ENCODE measurements at places on chromosomes 7 and 10.
A peak's percentile ranks its signal among the peaks of the same experiment; 100 is the strongest.

DNA sequence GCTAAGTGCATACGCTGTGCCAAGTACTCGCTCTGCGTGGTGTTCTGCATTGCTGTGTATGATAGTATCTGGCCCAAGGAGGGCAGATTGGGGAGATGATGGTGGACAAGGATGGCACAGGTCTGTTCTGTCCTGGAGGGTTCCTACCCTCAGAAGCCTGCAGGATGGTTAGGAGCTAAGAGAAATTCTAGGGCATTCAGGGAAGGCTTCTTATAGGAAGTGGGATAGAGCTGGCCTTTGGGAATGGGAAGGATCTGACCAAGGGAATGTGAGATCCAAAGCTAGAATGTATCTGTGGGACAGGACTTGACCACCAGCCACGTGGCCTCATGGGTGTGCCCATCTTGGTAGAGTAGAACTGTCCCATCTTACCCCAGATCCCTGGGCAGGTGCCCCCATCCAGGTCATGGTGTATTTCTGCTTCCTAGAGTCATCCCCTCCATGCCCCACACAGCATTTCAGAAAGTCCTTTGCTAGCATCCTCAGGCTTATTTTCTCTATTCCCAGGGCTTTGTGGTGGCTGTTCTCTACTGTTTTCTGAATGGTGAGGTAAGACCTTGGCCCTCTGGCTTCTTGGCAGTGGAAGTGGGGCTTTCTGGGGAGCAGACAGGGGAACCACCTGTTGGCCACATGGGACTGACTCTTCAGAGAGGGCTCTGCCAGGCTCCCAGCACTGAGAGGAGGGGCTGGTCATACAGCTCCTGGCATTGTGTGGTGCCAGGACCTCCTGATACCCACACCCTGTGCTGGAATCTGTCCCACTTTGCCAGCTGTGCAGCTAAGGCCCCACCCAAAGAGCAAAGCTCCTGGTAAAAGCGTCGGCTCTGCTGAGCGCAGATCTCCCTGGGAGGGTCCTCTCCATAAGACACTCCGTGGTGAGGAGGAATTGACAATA, 52.5 kb downstream of the ADCYAP1R1 start:
- DNase-seq = no peak

DNA sequence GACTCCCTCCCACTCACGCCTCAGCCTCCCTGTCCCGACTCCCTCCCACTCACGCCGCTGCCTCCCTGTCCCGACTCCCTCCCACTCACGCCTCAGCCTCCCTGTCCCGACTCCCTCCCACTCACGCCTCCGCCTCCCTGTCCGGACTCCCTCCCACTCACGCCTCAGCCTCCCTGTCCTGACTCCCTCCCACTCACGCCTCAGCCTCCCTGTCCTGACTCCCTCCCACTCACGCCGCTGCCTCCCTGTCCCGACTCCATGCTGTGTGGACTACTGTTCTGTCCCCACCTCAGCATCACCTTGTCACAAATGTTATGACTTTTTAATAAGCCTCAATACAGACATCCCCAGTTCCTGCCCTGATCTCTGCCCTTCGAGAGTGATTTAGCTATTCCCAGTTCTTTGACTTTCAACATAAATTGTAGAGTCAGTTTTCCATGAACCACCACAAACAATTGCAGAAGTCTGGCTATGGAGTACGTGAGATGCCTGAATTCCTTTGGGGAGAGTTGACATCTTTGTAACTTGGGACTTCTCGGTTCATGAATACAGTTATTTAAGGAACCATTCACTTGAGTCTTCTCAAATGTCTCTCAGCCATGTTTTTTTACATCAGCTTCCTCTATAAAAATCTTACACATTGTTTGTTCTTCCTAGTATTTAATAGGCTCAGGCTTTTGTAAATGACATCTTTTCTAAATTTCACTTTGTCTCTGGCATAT, 71.9 kb downstream of the FOXL3 start:
- DNase-seq = no peak

DNA sequence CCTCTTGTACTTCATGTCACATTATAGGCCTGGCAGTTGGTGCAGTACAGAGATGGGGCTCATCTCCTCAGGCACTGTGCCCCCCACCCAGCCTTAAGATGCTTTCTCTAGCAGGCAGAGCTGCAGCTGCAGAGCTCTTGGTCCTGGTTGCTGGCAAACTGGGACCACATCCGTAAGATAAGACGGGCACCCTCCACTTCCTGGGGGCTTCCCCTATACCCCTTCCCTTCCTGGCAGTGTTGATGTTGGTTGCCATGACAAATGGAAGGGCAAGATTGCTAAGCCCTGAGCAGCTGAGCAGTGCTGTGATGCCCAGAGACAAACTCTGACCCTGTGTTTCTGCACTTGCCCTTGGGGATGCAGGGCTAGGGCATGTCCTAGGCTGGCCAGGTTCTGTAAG, 103.4 kb upstream of the ANLN start:
- DNase-seq = no peak

- no peak for DNase-seq
These were observed 163.8 kb downstream of the SVIL start for GRCh38 chr10:29470843-29471543.

- peak; percentile 88 for DNase-seq
These were observed 585 bp upstream of the POP7 start for GRCh38 chr7:100705320-100705752.

GRCh38 chr7:48173756-48174382, 2.6 kb downstream of the ABCA13 start:
- DNase-seq = no peak

GRCh38 chr7:24869572-24869971, 110.4 kb downstream of the OSBPL3 start:
- DNase-seq = no peak

DNA sequence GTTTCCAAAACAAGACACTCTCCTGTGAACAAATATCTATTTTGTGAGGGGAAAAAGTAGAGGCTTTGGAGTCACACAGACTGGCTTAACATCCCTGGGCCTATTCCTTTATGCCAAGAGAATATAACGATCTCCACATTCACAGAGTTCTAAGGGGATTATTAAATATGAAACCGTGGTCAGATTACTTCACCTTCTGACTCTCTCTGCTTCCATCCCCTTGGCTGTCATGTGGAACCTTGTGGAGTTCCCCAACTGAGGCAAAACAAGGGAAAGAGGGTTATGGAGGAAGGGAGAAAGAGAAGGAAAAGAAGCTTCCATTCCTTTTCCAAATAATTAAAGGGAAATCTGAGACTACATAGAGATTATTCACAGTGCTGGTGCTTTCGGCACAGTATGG, 55.5 kb upstream of the ATP6V0A4 start:
- DNase-seq = no peak

DNA sequence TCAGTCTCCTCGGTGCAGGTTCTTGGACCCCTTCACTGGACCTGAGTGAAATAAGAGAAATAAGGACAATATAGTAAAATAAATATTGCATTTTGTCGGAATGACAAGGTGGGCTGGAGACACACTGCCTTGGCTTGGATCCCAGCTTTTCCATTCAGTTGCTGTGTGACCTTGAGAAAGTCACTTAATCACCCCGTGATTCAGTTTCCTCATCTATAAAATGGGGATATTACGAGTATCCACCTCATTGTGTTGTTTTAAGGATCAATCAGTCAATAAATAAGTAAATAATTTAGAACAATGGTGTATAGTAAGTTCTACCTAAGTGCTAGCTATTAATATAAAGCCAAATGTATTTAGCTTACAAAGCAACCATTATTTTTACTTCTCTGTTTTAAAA, 29.1 kb downstream of the HK1 start:
- DNase-seq = no peak

- DNase-seq = no peak
These were observed 13.3 kb upstream of the CELF2 start for GRCh38 chr10:11004144-11005077.

DNA sequence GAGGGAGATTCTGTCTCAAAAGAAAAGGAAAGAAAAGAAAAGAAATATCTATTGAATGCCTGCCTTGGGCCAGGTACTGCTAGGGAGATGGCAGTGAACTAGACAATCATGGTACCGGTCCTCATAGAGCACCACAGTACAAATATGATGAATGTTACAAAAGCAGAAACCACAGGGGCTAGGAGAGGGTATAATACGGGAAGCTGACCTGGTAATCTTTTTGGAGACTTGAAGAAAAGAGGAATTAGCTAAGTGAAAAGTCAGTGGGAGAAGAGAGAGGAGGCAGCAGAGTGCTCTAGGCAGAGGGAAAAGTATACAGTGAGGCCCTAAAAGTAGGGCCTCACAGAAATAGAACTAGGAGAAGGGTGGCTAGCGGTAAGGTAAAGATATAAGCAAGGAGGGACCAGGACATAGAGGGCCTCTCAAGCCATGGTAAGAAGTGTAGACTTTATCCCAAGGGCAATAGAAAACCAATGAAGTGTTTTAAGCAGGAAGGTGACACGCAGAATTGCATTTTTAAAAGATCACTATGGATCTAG, 42.8 kb upstream of the WNT8B start:
- no peak for DNase-seq

DNA sequence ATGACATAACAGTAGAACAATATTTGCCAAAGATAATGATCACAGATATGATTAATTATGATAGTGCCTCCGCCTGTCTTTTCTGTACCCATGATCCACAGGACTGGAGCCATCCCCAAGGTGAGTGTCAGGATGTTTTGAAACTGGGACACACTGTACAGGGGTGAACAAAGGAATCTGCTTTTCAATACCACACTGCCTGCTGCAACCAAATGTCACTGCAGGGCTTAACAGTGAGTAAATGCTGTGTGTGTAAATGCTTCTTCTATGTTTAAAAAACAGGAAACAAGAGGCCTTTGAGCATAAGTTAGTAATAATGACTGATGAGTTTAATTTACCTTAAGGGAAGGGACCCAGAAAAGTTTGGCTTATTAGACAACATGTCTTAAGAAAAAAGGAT, 65.2 kb downstream of the HBP1 start:
- DNase-seq = no peak

DNA sequence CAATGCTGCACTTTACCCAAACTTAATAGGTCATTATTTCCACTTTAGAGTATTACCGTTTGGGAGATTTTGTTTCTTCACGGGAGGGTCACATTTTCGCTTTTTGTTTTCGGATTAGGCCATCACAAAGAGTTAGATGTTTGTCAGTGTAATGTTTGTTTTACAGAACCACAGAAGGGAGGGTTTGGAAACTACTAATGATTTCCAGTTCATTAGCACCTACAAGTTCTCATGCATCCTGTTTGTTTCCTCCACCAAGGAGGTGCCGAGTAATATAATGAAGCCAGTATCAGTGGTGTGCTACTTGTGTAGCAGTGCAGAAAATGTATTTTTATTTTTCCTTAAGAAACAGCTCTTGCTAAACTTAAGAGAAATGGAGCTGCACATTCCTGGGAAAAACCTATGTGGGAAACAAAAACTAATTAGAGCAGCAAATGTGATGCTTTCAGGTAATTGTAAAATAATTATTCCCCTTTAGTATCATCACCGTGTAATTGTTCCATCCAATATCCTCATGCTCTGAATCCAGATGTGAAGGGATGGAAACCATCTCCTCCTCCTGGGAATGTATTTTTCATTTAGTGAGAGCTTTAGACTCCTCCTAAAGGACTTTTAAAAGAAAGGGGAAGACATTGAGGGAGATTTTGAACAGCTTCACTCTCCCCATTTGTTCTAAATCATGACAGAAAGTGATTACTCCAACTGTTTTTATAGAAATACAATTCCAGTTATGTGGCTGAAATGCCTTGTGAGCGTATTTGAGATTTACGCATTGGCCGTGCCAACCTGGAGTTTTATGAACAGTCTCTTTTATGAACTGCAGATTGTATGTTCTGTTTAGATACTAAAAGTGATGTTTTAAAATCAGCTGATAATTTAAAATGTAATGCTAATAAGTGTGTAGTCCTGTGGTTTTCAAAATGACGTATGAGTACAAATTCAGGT, 5.6 kb downstream of the CELF2 start:
- no peak for DNase-seq

DNA sequence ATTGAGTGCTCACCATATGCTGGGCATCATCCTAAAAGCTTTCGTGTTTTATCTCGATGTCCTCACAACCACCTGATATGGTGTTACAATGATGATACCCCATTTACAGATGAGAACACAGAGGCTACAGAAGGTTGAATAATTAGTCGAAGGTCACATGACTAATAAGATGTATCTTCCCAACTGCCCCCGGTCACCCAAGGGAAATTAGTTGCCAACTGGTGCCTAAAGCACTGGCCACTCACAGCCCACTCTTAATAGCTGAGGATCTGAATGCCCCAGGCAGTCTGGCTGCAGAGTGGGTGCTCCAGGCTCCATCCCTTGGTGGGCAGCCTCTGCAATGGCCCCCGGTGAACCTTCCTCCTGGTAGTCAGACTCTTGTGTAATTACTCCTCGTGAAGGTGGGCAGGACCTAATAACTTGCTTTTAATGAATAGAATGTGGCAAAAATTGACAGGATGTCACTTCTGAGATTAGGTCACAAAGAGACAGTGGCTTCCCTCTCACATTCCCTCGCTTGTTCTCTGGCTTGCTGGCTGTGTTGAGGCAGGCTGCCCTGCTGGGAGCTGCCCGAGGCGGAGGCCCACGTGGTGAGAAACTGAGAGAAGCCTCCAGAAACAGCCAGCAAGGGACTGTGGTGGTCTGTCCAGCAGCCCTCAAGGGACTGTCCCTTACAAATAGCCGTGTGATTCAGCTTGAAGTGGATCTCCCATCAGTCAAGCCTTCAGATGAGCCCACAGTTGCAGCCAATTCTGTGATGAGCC, 109.4 kb downstream of the ARHGAP22 start:
- no peak for DNase-seq

GRCh38 chr10:22320591-22321155, at the start of gene BMI1:
TSS of gene BMI1 (plus strand) at chr10:22321099. CDS start at chr10:22326450, 5,351 bp downstream.
- DNase-seq = peak; percentile 85

DNA sequence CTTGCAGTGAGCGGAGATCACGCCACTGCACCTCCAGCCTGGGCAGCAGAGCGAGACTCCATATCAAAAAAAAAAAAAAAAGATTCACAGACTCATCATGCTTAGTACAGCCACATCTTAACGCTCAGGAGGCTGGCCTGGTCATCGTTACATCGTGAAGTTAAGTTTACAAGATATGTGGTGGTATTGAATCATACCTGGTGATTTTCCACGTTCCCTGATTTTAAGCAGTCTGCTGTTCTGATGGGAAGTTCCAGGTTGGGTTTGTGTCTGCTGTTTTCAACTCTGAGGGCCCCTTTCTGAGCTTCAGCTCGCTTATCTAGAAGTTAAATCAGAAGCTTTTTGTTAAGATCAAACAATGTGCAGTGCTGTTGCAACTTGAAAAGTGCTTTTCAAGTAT, 6.9 kb downstream of the PPP2R2D start:
- DNase-seq = no peak

- DNase-seq = no peak
These were observed 37.4 kb downstream of the SEMA3C start for GRCh38 chr7:80881351-80881900.
